Smooth muscle cell of the umbilical artery (primary cell): ENCODE measurements at places on chromosomes 6 and 20. TPM values are rescaled to one million over a fixed set of nuclear protein-coding genes. Genes with fewer than 3 reads are reported as not detected.

Gene SFT2D1
- total RNA-seq: 46.6 and 47.2 TPM in 2 replicates

Gene AGPAT1
- 19.3 and 28.4 TPM in 2 replicates for total RNA-seq

Gene SLC4A11
- 1.2 and 1.9 TPM in 2 replicates for total RNA-seq

Gene ACSS1
- 0.89 and 2.8 TPM in 2 replicates for total RNA-seq

Gene MOXD1
- total RNA-seq: 62.4 and 118 TPM in 2 replicates

Gene UST
- total RNA-seq: 42.2 and 47.7 TPM in 2 replicates

Gene C20orf96
- total RNA-seq: 3.9 and 4.1 TPM in 2 replicates

Gene C2
- 0.42 and 0.89 TPM in 2 replicates for total RNA-seq

Gene FAM217A
- total RNA-seq: not detected in 2 replicates

Gene UFL1
- 34.4 and 41.4 TPM in 2 replicates for total RNA-seq

Gene NEDD9
- 11.9 and 19.3 TPM in 2 replicates for total RNA-seq

Gene PTPRA
- 20.2 and 32.8 TPM in 2 replicates for total RNA-seq

Gene NKX2-4
- not detected in 2 replicates for total RNA-seq

Gene DACT2
- not detected in 2 replicates for total RNA-seq

Gene SNX9
- total RNA-seq: 26.7 and 38.0 TPM in 2 replicates

Gene HLA-DRA
- not detected in 2 replicates for total RNA-seq

Gene ATP9A
- total RNA-seq: 22.3 and 28.6 TPM in 2 replicates

Gene DDO
- under 0.01 and 0.23 TPM in 2 replicates for total RNA-seq

Gene SEL1L2
- 0.89 TPM in 1 of 2 replicates, not detected in the other for total RNA-seq

Gene SYCP2
- total RNA-seq: 0.32 and 1.2 TPM in 2 replicates

Gene ADGB
- under 0.01 TPM in 1 of 2 replicates, not detected in the other for total RNA-seq

Gene C20orf144
- total RNA-seq: 0.05 and 0.30 TPM in 2 replicates

Gene ALDH8A1
- 0.30 and 3.8 TPM in 2 replicates for total RNA-seq

Gene ENPP3
- total RNA-seq: 0.59 TPM in 1 of 2 replicates, not detected in the other

Gene RFX6
- not detected in 2 replicates for total RNA-seq

Gene WRNIP1
- total RNA-seq: 48.4 and 50.7 TPM in 2 replicates

Gene UBE2C
- 2.1 and 11.3 TPM in 2 replicates for total RNA-seq

Gene SLC17A2
- total RNA-seq: not detected in 2 replicates
